SJCRH30 (cell line): ENCODE measurements at places on chromosomes 2 and 18.

GRCh38 chr18:3689091-3689490, 239.1 kb downstream of the TGIF1 start:
- H3K27me3 ChIP-seq: no peaks in the 10 kb centered on the region
- peak overlapping the region; percentile 14 for H3K4me3 ChIP-seq
- peaks cover 18% of the 10 kb centered on the region for H3K4me1 ChIP-seq
- H3K36me3 ChIP-seq: no peaks in the 10 kb centered on the region
- peak overlapping the region; percentile 77 for H3K27ac ChIP-seq
- no peak for DNase-seq

DNA sequence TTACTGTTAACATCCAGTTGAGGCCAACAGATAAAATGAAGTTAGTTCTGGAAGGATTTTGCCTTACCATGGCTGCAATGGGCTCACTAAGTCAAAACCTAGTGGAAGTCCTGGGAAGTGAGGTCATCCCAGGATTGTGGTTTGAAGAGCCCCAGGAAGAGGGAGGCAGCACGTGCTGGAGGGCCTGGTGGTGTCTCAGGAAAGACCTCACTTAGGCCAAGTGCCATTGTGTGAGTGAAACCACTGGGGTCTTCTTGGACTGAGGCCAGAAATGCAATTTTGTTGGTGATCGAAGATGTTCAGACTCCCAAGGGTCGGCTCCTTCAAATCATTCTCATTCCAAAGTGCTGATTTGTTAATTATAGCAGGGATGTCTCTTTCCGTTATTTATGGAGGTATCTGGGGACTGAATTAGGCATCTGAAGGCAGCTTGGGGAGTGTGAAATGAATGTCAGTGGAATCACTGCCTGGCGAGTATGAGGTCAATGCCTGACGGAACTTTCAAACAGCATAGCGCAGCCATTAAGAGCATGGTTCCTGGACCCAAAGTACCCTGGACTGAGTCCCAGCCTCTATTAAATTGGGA, 60.0 kb downstream of the IL1R2 start:
- H3K4me3 ChIP-seq: no peak overlapping the region
- no peak overlapping the region for H3K27ac ChIP-seq
- no peaks in the 10 kb centered on the region for H3K4me1 ChIP-seq
- no peaks in the 10 kb centered on the region for H3K36me3 ChIP-seq
- DNase-seq: no peak
- H3K27me3 ChIP-seq: no peaks in the 10 kb centered on the region

DNA sequence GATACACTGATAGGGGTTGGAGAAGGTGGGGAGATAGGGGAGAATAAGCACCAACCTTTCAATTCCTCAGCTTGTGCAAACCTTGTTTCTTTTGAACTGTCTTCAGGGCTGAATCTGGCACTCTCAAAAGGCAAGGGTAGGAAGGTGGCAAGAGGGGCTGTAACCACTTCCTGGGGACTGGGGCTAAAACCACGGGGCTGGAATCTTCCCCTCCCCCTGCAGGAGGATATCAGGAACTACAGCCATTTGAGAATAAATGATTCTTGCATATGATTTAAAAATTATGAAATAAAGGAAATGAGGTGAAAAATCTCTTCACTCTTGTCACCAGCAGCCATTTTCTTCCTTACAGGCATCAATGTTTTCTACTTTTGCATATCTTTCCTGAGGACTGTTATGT, 50.8 kb downstream of the ATOH8 start:
- no peaks in the 10 kb centered on the region for H3K27me3 ChIP-seq
- no peak overlapping the region for H3K4me3 ChIP-seq
- peak; percentile 81 for DNase-seq

GRCh38 chr2:47309952-47310800, 92.8 kb upstream of the MSH2 start:
- no peak overlapping the region for H3K27ac ChIP-seq
- H3K4me3 ChIP-seq: no peak overlapping the region
- H3K36me3 ChIP-seq: no peaks in the 10 kb centered on the region
- peaks cover 3% of the 10 kb centered on the region for H3K4me1 ChIP-seq
- H3K27me3 ChIP-seq: no peaks in the 10 kb centered on the region
- DNase-seq: no peak

DNA sequence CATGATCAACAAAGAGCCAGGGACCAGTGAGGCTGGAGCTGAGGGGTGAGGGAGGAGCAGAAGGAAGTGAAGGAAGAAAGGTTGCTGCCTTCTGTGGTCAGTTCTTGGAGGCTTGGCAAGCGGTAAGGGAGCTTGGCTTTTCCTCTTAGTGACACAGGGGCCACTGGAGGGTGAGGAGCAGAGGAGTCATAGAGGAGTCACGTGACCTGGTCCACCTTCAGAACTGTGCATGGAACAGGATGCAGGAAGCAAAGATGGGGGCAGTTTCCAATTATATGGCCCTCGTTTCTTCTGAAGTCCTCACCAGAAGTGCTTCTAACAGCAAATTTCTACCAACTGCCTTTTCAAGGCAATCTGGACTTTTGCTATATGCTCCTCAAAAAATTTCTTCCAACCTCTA, 326.9 kb upstream of the SMIM21 start:
- no peaks in the 10 kb centered on the region for H3K27me3 ChIP-seq
- H3K4me3 ChIP-seq: no peak overlapping the region
- H3K4me1 ChIP-seq: no peaks in the 10 kb centered on the region
- H3K36me3 ChIP-seq: no peaks in the 10 kb centered on the region
- no peak for DNase-seq

DNA sequence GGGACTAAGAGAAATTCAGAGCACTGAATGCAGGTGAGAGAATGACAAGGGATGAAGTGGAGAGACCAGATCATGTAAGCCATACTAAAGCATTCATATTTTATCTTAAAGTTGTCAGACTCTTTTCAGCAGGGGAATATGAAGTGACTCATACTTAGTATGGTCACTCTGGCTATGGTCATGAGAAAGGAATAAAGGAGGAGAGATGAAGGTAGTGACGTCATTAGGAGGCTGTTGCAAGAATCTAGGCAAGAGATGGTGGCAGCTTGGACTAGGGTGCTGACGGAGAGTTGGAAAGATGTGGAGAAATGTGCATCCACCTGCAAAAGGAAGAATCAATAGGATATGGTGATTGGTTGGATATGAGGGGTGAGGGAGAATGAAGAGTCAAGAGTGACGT, 203.2 kb upstream of the ACVR2A start:
- H3K36me3 ChIP-seq: no peaks in the 10 kb centered on the region
- H3K4me1 ChIP-seq: peaks cover 8% of the 10 kb centered on the region; the same call in 1 of the 2 replicates
- H3K4me3 ChIP-seq: no peak overlapping the region
- no peak overlapping the region for H3K27ac ChIP-seq
- no peak for DNase-seq

GRCh38 chr18:26453386-26453901, 94.9 kb downstream of the KCTD1 start:
- H3K36me3 ChIP-seq: no peaks in the 10 kb centered on the region
- DNase-seq: no peak
- no peaks in the 10 kb centered on the region for H3K27me3 ChIP-seq
- no peak overlapping the region for H3K4me3 ChIP-seq

GRCh38 chr2:73614105-73614504, 28.1 kb downstream of the NAT8 start:
- no peaks in the 10 kb centered on the region for H3K36me3 ChIP-seq
- H3K27ac ChIP-seq: no peak overlapping the region
- H3K4me3 ChIP-seq: no peak overlapping the region
- no peaks in the 10 kb centered on the region for H3K27me3 ChIP-seq
- no peaks in the 10 kb centered on the region for H3K4me1 ChIP-seq

DNA sequence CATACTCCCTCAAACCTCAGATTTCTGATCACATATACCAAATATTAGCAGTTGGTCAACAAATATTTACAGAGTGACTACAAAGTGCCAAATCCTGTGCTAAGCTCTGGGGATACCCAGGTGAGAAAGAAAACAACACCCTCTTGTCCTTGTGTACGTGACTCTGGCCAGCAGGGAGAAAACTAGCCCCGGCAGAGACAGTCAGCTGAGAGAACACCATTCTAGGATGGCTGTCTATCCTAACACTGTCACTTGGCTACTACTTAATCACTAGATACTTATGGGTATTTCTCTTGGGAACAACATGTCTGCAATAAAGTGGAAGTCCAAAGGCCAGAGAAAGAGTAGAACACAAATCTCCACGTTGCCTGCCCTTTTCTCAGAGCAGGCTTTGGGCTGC, 57.9 kb upstream of the CD226 start:
- H3K27ac ChIP-seq: no peak overlapping the region
- H3K36me3 ChIP-seq: no peaks in the 10 kb centered on the region
- DNase-seq: no peak
- no peaks in the 10 kb centered on the region for H3K27me3 ChIP-seq
- H3K4me1 ChIP-seq: no peaks in the 10 kb centered on the region

DNA sequence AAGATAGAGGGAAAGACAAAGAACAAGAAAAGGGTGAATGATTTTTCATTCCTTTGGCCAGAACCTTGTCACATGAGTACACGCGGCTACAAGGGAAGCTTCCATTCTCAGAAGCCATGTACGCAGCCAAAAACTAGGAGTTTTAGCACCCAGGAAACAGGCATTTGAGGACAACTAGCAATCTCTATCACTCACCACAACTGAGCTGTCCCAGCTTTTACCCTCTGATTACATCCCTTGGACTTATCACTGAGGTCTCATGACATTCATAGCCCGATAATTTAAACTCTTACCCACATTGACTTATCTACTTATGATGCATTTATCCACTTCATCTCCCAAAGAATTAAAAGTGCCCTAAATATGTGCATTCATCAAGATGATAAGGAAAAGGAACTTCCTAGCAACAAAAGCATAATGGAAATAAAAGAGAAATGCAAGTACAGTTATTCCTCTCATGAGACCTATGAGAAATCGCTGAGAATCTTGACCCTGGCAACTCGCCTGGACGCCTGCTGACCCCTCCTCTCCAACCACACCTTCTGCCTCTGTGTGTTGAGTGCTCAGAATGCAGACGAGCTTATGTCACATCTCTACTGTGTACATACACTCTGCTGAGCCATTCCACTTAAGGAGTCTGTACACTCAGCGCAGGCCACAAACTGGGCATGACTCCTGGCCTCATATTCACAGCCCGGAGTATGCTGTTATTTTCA, 28.7 kb upstream of the MFSD6 start:
- no peaks in the 10 kb centered on the region for H3K27me3 ChIP-seq
- H3K4me3 ChIP-seq: no peak overlapping the region
- H3K4me1 ChIP-seq: peaks cover 33% of the 10 kb centered on the region
- no peak for DNase-seq
- H3K36me3 ChIP-seq: no peaks in the 10 kb centered on the region
- no peak overlapping the region for H3K27ac ChIP-seq

DNA sequence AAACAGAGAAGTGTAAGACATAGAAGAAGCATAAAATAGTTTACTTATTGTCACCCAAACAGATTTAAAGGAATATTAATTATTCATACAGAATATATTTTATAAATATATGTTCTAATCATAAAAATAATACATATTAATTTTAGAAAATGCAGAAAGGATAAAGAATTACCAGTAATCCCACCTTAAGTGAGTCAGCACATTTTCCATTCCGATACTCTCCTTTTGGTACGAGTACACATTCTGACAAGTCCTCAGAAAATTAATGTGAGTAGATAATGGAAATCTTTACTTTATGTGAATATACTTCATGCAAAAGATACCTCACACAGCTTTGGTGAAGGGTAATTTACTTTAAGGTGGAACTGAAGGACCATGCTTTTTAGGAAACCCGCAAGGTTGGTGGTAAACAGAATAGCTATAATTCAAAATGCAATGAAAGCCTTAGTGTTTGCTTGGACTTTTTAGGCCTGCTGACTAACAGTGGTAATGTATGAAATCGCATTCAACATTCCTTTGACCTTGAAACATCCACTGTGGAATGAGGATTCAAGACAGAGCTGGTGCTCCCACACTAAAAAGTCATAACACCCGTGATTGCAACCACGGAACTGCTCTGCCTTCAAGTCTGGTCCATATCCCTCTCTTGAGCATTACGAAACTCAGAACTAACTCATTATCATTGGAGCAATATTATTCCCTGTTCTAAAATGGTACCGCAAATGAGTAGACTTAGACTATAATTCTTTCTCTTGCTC, 28.1 kb upstream of the HTR2B start:
- H3K36me3 ChIP-seq: peaks cover 61% of the 10 kb centered on the region
- no peaks in the 10 kb centered on the region for H3K27me3 ChIP-seq
- H3K4me1 ChIP-seq: no peaks in the 10 kb centered on the region
- no peak overlapping the region for H3K27ac ChIP-seq
- H3K4me3 ChIP-seq: no peak overlapping the region

DNA sequence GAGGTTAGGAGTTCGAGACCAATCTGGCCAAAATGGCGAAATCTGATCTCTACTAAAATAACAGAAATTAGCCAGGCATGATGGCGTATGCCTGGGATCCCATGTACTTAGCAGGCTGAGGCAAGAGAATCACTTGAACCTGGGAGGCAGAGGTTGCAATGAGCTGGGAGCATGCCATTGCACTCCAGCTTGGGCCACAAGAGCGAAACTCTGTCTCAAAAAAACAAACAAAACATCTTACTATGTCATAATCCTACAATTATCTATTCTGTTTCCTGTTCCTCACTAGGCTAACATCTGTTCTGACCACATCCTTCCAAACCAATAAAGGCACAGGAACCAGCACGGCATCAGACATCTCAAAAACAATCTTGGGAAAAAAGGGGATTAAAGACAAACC, 361.8 kb upstream of the UBE2E3 start:
- H3K4me1 ChIP-seq: peaks cover 26% of the 10 kb centered on the region
- H3K27ac ChIP-seq: peak overlapping the region; percentile 65
- H3K36me3 ChIP-seq: no peaks in the 10 kb centered on the region
- H3K4me3 ChIP-seq: no peak overlapping the region
- DNase-seq: peak; percentile 52

DNA sequence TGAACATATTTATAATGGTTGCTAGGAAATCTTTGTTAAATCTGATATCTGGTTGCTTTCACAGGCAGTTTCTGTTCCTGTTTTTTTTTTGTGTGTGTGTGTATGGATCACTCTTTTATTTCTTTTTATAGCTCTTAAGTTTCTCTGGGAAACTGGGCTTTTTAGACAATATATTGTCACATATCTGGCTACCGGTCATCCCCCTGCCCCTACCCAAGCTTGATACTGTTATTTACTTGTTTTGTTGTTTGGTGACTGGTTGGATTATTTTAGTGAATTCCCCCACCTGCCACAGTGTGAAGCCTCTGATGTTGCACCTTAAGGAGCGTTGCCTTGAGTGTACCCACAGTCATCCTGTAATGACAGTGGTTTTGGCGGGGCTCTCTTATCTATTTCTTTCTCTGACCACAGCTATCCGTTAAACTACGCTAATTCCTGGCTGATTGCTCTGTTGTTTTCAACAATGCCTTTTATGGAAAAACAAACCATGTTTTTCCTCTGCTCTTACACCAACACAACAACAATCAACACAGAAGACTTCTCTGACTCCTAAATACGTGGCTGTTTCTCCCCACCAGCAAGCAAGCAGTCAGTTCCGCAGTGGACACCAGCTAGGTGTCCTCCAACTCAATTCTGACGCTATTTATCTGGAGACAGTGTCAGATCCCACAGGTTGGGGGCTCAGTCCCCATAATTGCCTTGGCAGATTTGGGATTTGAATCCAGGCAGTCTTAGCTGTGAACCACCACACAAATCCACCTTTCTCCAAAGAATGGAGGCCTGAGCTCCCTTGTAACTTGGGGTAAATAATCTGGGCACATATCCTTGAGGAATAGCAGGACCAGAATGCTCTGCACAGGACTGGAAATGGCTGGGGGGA, 10.9 kb downstream of the GNLY start:
- no peak for DNase-seq
- H3K27ac ChIP-seq: no peak overlapping the region
- no peaks in the 10 kb centered on the region for H3K27me3 ChIP-seq
